ENCODE measurements at places on chromosomes 11 and 22. TPM values are rescaled to one million over a fixed set of nuclear protein-coding genes. Genes with fewer than 3 reads are reported as not detected.

Gene HTR3B
- total RNA-seq, result not detected

DNA sequence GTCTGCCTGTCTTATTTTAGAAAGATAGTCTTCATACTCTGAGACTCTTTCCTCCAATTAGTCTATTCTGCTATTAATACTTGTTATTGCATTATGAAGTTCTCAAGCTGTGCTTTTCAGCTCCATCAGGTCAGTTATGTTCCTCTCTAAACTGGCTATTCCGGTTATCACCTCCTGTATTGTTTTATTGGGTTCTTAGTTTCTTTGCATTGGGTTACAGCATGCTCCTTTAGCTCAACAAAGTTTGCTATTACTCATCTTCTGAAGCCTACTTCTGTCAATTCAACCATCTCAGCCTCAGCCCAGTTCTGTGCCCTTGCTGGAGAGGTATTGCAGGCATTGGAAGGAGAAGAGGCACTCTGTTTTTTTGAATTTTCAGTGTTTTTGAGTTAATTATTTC, 21.0 kb upstream of the OR5AK2 start:
- no peak for DNase-seq

Gene PTPRJ
- total RNA-seq, result 73.6 TPM

GRCh38 chr11:44263738-44264437, 46.1 kb downstream of the ALX4 start:
- DNase-seq, result no peak

Gene ATL3
- 79.0 TPM for total RNA-seq

DNA sequence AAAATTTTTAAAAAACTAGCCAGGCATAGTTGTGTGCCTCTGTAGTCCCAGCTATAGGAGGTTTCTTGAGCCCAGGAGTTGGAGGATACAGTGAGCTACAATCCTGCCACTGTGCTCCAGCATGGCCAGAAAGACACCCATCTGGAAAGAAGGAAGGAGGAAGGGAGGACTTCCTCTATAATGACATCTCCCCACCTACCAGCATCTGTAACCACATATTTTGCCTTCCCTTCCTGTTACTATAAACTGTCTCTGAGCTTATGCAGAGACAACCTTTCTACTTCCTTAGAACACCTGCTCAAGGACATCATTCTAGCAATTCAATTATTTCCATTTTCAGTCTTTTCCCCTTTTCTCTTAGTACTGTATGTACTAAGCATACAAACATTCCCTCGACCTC, 2.2 kb upstream of the NUP160 start:
- DNase-seq, result no peak

GRCh38 chr22:37019309-37020191, at the start of the genes MPST and TST:
Gene MPST (plus strand): TSS chr22:37019742. CDS start chr22:37019837, 95 bp downstream.
Gene TST (minus strand): TSS chr22:37019447. CDS start chr22:37018732, 715 bp downstream.
- no peak for DNase-seq

- DNase-seq, result no peak
Observed at GRCh38 chr11:122733318-122733717, 77.8 kb downstream of the UBASH3B start.

Gene NPTXR
- 32.6 TPM for total RNA-seq

GRCh38 chr22:27377501-27378295, 423.9 kb downstream of the MN1 start:
- no peak for DNase-seq

Gene PHLDA2
- total RNA-seq, result 195 TPM

DNA sequence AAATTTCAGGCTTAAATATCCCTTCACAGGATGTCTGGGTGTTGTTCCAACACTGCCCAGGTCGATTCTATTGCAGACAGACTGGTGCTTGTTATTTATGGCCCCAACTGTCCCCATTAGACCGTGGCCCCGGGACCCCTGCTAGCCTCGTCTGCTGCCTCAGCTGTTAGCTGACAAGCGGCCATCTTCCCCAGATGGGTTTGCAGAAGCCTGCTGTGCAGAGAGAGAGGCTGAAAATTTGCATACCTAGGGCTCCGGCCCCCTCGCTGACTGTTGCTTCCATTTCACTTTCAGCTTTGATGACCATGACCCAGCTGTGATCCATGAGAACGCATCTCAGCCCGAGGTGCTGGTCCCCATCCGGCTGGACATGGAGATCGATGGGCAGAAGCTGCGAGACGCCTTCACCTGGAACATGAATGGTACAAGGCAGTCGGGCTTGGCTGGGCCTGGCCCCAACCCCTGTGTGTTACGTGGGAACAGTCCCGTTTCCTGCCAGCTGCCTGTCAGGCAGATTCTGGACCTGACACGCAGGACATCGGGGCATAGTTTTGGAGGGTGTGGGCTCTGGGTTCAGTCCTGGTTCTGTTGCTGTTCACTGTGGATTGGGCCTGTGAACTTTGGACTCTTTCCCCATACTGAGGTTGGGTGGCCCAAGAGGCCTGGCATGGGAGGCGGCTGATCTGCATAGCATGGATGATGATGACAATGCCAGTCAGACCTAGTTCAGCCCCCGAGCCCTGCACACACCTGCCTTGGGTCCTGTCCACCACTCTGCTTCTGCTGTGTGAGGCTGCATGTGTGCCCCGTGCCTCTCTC, 16.4 kb downstream of the SMARCB1 start:
- no peak for DNase-seq

- DNase-seq, result no peak
Observed at GRCh38 chr11:44258190-44258489, 51.8 kb downstream of the ALX4 start.

DNA sequence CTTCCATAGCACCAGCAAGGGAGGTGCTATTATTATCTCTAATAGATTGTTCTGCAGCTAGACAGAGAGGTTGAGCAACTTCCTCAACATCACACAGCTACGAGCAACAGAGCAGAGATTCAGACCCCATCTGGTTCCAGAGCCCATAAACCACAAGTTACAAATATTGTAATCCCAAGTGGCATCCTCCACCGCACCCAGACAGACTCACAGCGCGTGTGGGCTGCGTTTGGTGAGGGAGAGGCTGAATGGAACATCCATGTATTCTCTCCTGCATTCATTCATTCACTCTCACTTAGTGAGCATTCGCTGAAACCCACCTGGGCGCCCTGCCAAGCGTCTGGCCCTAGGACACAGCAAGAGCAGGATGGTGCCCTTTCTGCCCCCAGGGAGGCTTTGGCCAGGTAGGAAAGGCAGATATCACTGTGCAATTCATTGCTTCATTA, 33.5 kb downstream of the LIF start:
- no peak for DNase-seq

Gene TNNT3
- total RNA-seq, result 0.41 TPM

GRCh38 chr11:131694526-131695424, 324.4 kb downstream of the NTM start:
- DNase-seq, result peak; percentile 22

GRCh38 chr11:30310623-30311022, 12.3 kb upstream of the ARL14EP start:
- DNase-seq, result no peak

DNA sequence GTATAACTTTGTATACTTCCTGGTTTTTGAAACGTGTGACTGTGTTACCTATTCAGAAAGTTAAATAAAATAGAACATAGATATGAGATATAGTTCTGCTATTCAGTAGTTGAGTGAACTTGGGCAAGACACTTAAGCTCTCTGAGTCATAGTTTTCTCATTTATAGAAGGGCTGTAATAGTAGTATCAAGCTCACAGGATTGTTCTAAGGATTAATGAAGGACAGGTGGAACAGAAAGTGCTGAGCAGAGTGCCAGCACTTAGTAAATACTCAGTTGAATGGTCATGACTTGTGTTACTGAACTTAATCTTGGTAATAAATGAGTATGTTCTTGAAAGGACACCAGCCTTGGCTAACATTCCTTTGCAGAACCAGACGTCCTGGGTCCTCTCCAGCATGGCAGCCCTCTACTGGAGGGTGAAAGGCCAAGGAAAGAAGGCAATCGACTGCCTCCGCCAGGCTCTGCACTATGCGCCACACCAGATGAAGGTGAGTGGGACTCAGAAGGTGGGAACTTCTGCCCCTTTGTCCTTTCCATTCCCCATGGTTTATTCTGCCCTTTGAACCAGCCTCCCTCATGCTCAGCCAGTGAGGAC, 131.2 kb downstream of the TTC17 start:
- no peak for DNase-seq

GRCh38 chr11:59866397-59866796, at the start of gene TCN1:
Gene TCN1 (minus strand): TSS chr11:59866487. CDS start chr11:59866470, 17 bp downstream.
- no peak for DNase-seq

DNA sequence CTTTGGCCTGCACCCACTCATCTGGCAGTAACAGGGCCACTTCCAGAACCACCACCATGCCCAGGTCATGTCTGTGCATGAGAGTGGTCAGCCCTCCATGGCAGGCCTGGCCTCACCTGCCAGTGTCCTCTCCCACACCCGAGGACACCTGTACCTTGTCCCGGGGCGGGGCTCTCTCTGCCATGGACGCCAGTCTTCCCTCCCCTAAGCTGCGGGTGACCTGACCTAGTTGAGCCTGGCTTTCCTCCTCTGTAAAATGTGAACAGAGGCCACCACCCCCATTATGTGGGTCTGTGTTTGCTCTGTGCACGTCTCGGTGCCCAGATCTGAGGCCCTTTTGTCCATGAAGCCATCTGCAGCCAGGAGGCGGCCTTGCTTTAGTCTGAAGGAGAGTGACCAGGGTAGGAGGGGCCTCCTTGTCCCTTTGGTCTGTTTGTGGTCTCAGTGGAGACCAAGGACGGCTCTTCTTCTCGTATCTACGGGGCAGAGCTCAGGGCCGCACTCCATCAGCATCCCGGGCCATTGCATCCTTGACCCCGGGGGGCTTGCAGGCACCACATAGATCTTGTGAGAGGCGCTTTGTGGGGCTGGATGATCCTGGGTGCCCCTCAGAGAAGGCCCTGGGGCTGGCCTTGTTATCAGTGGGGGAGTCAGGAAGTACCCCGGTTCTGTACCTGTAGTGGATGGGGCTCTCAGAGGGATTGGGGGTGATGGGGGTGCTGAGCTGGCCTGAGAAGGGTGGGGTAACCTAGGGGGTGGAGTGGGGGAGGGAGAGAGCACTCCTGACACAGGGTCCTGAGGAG, 121.6 kb downstream of the KCNQ1 start:
- DNase-seq, result no peak

Gene OR56A1
- total RNA-seq, result not detected
